Caki2 (cell line): ENCODE measurements at places on chromosomes 7 and 10.

DNA sequence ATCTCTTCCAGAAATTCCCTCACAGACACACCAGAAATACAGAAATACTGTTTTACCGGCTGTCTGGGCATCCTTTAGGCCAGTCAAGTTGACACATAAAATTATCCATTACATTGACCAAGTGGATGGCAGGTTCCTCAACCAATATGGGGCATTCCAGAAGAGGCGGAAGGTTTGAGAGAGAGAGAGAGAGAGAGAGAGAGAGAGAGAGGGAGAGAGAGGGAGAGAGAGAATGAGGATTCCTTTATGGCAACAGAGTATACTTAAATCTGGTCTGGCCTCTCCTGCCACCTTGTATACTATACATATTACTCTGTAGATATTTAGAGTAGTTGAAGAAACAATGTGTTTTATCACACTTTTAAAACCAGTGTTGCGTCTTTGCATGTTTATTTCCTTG lies 214.1 kb downstream of the CAMK1D start:
- no peak for DNase-seq

DNA sequence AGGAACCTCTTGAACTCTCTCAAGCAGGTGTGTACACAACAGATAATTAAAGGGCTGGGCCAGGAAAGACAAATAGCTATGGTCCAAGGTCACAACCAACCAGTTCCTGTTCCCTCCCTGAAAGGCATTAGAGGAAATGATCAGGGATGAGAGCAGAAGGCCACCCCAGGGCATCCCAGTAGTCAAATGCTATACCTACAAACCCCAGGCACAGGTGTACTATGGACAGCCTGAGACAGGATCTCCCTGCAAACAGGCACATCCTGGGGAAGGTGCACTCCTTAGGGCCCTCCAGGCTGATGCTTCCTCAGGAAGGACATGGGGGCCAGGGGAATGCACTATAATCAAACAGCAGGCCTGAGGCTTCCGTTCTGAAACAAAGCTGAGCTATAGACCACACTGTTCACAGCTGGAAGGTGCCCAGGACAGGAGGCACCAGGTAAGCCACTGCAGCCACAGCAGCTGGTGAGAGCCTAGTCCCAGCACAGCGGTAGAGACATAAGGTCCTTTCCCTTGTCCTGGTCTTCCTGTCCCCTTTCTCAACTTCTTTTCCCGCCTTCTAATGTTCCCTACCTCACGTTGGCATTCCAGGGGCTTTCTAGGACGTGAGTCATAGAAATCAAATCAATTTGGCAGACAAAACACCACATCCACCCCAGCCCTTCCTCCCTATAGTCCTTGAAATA lies 13.3 kb downstream of the PARP12 start:
- no peak for DNase-seq

DNA sequence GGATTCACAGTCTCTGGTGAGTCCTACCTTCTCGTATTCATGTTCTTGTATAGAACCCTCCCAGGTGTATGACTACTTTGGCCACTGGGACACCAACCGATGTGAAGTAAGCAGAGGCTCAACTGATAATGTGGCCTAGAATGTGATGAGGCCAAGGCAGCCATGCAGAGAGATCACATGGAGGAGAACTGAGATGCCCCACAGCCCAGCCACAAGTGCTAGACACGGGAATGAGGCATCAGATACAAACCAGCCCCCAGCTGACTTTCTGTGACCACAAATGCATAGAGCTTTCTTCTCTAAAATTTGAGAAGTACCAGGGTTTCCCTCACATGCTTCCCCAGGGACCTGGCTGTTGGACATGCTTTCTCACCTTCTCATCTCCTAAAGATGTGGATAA lies 375.7 kb downstream of the CCSER2 start:
- no peak for DNase-seq

GRCh38 chr10:129936266-129936922 lies 27.7 kb downstream of the EBF3 start:
- no peak for DNase-seq

DNA sequence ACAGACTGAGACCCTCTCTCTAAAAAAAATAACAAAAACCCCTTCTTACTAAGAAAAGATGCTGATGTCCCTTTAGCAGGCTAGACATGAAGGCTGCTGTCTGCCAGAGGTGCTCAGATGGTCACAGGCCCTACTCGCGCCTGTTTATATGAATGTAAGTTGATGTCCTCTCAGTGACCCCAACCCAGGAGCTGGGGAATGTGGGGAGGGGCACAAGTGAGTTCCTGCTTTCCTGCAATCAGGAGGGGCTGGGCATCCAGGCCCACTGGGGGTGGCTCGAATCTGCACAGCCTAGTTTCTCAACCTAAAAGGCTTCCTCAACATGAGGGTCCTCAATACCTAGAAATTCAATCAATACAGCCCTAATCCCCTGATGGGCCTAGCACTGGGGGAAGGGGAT lies 12.1 kb upstream of the SLC29A3 start:
- DNase-seq: no peak

- DNase-seq: no peak
Observed at GRCh38 chr10:79058899-79059841, 9.6 kb upstream of the ZMIZ1 start.

GRCh38 chr10:47027108-47027783 lies 116.0 kb downstream of the PTPN20 start:
- no peak for DNase-seq

GRCh38 chr7:139192014-139192706 lies 38.9 kb upstream of the UBN2 start:
- DNase-seq: no peak

GRCh38 chr10:105969884-105970377 lies 1194.6 kb downstream of the SORCS1 start:
- no peak for DNase-seq

DNA sequence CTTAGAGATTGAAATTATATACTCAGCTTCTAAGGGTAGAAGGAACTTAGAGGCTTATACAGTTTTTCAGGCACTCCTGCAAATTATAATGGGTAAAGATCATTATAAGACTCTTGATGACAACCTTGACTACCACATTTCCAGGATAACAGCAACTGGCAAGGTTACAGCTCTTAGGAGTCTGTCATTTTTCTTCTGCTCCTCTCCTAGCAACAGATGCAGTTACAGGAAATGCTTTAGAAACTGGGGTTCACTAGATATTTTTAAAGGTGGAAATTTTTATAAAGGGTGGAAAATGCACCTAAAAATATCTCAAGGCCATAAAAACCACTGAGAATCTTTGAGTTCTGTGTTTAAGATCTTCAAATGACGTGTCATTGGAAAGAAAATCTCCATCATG lies 185.8 kb downstream of the RELN start:
- DNase-seq: no peak

GRCh38 chr10:45564303-45564959 lies 108.1 kb downstream of the ZFAND4 start:
- no peak for DNase-seq

- DNase-seq: no peak
Observed at GRCh38 chr10:8039321-8039881, 15.1 kb upstream of the GATA3 start.

DNA sequence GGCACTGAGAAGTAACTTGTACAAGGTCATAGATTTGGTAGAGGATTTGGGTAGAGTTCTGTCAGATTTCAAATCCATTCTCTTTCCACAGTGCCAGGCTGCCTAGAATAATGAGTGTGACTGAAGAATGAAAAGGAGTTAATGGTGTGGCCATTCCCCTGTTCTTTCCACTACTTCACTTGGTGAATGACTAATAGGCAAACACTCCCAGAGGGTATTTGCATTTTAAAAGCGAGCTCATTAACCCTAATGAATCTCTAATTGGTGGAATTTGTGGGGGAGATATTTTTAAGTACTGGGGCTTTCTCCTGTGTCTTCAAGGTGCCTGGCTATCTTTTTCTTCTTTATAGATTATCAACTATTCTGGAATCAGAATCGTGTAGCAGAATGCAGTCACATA lies 74.8 kb upstream of the RPA3 start:
- no peak for DNase-seq

DNA sequence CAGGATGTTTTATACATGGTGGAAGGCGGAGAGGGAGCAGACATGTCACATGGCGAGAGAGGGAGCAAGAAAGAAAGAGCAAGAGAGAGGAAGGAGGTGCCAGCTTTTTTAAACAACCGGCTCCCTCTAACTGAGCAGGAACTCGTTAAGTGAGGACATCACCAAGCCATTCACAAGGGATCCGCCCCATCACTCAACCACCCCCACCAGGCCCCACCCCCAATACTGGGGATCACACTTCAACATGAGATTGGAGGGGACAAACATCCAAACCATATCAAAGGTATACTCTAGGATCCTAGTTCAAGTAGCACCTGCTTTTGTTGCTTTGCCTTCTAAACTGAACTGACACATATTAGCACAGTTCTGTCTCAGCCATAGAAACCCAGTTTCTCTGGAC lies 141.9 kb upstream of the KLF14 start:
- DNase-seq: no peak

DNA sequence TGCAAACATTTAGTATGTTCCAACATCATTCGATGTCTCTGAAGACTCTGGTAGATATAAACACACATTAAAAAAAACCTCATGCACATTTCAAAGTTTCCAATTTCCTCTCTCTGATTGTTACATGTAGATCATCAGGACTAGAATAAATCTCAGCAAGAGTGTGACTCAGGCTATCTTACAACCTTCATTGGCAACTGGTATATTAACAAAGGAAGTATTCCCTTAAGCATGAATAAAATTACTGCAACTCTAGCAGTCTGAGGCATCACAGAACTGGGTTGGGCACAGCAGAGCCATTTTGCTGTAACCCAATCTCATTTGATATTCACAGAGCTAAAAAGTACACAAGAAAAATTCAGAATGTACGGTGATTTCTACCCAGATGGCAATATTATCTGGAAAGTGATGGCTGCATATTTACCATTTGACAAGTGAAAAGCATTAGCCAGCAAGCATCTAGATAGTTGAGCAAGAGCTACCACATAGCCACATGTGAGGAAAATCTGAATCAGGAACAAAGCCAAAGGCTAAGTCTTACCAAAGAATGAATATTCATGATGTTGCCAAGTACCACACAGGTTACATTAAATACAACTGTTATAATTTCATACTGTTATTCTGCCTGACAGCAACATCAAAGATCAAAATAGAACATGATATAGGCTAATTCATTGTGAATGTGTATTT lies 232.2 kb downstream of the CRPPA start:
- DNase-seq: no peak

GRCh38 chr10:72449941-72450441 lies 95.3 kb upstream of the DNAJB12 start:
- DNase-seq: no peak

DNA sequence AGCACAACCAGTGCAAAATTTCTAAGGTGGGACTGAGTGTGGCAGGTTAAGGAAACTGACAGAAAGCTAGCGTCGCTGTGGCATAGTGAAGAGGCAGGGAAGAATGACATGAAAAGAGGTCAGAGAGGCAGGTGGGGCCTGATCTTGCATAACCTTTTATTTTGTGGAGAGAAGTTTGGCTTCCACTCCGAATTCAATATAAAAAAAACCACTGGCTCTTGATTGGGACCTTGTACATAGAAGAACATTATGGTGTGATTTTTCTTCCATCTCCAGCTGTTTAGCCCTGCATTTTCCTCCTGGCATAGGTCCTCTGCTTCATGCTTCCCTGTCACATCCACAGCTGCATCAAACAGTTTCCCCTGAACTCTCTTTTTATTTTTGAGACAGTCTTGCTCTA lies 170.5 kb upstream of the MEOX2 start:
- DNase-seq: no peak

DNA sequence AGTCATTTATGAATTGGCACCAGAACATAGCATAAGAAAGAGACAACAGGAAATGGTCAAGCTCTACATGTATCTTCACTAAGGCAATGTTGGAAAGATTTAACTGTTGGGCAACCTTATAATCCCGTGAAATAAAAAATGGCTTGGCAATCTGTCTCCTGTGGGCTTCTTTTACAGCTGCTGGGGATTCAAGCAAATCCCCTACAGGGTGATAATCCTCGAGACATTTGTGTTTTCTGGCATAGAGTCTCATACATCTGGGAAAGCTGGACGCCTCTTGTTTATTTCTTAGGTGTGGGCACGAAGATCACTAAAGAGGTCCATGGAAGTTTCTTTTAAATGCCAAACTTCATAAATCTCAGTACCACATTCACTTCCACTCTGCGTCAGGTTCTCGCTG lies 82.2 kb upstream of the GPR141 start:
- DNase-seq: no peak

DNA sequence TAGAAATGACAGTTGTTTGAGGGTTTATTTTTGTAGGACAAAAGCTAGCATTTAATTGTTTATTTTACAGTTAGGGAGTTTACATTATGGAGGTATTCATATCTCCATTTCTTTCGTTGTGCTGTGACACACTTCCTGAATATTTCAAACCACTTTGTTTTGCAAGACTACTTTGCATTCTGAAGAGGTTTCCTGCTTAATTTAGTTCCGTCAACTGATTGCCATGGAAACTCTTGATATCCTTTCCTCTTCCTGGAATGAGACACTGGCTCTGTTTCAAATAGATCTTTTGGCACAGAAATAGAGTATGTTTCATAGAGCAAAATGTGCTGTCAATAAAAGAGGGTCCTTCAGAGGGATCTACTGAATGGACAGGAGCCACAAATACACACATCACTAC lies 159.5 kb upstream of the AGR3 start:
- no peak for DNase-seq

DNA sequence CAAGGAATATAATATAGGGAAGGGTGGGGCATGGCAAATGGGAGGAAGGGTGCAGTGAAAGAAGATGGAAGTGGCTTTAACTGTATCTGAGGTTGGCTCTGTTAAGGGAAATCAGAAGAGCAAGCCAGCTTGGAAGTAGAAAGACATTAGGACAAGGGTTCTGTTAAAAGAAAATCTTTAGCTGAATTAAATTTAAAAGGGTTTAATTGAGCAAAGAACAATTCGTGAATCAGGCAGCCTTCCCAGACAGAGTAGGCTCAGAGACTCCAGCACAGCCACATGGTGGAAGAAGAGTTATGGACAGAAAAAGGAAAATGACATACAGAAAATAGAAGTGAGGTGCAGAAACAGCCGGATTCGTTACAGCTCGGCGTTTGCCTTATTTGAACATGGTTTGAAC lies 42.0 kb downstream of the FAM13C start:
- DNase-seq: no peak

DNA sequence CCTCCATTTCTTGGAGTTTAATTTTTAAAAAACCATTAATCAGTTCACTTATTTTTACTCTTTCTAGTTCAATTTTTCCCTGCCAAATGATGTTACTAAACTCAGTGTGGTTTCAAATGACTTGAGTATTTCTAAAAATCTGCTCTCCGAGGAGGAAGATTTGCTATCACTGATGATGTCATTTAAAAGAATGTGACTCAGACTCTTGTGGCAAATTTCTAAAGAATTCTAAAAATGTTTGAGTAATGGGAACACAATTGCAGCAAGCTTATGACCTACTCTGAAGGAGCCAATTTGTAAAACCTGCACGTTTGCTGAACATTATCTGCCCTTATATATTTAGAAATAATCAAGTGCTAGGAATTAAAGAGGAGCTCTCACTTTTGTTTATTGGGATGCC lies 88.6 kb downstream of the SPAG6 start:
- DNase-seq: peak; percentile 79
